CD8-positive, alpha-beta memory T cell (primary cell): ENCODE measurements at places on chromosomes 16 and 17.

DNA sequence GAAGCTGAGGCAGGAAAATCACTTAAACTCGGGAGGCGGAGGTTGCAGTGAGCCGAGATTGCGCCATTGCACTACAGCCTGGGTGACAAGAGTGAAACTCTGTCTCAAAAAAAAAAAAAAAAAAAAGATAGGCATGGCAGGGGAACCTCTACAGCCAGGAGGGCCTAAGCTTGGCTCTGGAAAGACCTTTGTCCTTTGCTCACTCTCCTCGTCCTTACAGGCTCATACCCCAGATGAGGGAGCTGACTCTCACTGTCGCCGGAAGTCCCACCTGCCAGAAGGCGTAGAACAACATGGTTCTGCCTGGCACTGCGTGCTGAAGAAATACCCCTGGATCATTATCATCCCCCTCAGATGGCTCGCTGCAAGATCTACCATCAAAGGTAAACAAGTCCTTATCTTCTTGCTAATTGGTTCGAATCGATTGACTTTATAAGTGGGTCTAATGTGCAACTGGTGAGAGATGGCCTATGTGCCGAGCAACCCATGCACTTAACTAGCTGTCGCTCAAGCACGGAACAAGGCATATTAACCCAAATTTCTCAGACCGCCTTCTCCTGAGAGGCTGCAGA, 29.7 kb downstream of the RTN4RL1 start:
- DNase-seq, result no peak

GRCh38 chr17:48416971-48417370, 13.0 kb downstream of the SKAP1 start:
- no peak for DNase-seq

DNA sequence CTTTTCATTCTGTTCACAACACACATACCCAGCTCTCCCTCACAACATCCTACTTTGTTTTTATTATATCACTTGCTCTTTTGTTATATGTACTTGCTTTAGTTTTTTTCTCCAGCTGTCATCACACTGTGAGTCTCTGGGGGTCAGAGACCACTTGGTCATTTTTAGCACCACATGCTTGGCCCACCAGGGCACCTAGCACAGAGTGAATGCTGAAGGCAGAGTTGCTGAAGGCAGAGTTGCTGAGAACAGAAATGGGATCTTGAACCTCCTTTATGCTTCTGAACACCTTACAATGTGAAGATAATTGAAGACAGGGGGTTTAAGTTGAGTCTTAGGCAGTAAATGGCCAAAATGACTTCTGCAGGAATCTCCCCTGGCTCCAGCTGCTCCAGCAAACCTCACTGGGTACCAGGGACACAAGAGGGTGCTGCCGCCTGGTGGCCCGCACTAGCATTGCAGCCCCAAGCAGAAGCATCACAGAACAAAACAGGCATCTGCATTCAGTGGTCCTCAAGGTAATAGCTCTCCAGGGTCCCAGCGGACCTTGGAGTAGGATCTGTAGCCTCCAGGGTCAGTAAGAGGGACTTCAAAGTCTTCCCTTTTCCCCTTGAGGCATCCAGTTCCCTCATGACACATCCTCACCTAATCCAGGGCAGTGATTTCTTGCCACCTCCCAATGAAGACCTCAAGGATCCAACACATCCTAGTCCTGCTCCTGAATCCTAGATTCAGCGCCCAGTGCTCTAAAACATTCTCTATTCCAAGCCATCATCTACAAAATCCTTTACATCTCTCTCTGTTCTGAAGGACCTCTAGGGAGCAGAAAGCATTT, 1972.6 kb downstream of the TP53TG3F start:
- no peak for DNase-seq

DNA sequence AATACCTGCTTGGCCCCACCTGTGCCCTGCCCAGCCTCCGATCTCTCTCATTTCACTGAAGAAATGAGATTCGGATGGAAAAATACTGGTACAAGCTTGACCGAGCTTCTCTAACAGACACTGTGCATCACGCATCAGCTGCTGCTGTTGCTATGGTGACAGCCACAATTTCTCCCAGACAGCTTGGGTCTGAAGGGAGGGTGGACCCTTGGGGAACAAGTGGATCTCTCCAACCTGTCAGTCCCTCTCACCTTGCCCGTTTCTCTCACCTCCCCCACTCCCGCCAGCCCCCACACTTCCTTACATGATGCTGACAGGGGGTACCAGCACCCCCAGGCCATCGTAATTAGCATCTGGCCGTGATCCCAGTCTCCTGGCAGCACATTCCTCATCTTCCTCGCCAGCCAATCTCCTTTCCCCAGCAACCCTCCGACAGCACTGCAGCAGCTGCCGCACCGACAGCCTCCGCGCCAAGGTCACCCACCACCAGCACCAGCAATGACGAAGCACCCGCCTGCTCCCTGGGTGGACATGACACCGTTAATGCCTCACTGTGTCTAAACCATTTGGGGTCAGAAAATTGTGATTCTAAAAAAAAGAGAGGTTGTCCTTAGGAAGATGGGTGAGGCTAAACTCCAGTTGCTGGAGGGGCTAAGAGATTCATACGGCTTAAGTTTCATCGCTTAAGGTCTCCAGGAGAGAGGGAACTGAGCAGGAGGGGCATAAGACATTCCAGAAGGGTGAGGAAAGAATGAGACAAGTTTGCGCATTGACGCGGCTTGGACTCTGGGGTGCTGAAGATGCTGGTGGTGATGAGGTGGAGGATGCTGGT, 58.6 kb upstream of the TNRC6A start:
- no peak for DNase-seq

- DNase-seq, result no peak
Observed at GRCh38 chr17:81261582-81262336, 22.6 kb downstream of the NDUFAF8 start.

DNA sequence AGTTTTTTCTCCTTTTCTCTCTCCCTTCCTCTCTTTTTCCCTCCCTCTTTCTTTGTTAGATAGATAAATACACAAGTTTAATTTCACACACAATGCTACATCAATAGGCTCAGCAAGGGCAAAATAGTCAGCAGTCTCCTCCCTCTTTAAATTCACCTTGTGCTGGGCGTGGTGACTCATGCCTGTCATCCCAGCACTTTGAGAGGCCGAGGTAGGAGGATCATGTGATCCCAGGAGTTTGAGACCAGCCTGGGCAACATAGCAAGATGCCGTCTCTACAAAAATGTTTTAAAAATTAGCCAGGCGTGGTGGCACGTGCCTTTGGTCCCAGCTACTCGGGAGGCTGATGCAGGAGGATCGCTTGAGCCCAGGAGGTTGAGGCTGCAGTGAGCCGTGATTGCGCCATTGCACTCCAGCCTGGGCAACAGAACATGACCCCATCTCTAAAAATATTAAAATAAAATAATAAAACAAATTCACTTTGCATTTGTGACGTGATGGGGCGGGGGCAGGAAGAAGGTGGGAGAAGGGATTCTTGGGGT, 27.4 kb downstream of the IL21R start:
- DNase-seq, result no peak

GRCh38 chr17:9239246-9239792, 218.0 kb downstream of the NTN1 start:
- DNase-seq, result no peak

GRCh38 chr16:273547-274421, 2.0 kb downstream of the RGS11 start:
- no peak for DNase-seq

DNA sequence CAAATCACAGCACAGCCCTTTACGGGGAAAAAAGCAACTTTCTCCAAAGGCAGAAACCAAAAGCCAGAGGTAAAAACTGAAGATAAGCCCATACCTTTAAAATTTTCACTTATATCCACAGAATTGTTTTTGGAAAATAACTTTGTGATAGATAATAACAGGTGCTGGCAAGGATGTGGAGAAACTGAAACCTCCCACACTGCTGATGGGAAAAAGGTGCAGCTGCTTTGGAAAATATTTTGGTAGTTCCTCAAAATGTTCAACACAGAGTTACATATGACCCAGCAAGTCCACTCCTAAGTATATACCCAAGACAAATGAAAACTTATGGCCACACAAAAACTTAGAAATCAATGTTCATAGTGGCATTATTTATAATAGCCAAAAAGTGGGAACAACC, 12.2 kb downstream of the EFTUD2 start:
- no peak for DNase-seq

DNA sequence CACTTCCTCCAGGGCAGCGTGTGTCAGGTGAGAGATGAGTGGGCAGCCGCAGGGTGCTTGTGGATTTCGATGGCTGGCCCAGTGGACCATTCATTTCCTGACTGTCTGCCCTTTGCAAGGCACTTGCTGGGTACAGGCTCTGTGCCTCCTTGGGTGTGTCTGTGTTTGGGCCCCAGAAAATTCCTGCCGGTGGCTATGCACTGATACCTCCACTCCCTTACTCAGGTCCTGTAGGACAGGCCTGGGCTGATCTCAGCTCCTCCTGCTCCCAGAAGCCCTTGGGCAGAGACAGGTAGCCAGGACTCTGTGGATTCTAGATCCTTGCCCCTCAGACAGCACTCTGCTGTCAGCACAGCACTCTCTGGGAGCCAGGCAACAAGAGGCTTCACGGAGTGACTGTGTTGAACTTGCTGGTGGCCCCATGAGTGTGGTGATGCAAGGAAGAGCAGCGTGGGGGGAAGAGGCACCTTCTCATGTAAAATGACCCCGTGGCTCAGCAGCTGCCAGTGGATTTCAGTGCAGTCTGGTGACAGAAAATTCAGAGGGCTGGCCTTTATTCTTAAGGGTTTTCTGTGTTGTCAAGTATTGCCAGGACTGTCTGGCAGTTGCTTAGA, 29.0 kb downstream of the PGS1 start:
- DNase-seq, result no peak

DNA sequence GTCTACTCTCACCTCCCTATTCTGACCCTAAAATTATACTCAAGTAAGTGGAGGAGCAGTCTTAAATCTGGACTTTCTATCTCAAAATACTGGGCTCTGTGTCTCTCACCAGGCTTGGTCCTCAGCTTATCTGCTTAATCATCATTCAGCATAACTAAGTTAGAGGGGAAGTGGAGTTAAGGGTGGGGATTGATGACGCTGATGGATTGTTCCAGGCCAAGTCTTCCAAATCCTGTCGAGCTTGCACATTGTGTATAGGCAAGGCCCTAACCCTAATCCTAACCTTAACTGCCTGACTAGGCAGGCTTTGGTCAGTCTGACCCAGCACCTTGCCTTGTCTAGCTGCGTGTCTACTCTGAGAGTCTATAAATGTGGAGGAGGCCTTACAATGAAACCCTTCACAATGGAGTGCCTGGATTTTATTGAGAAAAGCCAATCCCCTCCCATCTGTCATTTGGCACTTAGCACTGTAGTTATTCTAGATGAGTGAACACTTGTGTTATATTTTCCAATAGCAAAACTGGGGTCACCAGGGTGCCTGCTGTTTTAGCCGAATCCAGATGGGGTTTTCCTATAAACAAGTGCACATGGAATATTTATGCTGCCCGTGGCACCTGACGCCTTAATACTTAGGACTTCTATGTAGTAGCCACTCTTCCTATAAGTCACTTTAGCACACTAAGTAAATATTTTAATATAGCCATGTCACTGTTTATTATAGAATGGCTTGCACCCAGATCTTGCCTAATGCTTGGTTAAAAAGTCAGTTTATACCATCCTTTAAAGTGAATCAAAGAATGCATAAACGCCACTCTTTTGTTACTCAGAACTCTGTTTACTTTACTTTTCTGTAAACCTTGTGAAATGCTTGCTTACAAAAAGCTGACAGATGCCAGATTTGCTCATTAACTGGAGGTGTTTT, 193.2 kb upstream of the MYOCD start:
- DNase-seq, result no peak

DNA sequence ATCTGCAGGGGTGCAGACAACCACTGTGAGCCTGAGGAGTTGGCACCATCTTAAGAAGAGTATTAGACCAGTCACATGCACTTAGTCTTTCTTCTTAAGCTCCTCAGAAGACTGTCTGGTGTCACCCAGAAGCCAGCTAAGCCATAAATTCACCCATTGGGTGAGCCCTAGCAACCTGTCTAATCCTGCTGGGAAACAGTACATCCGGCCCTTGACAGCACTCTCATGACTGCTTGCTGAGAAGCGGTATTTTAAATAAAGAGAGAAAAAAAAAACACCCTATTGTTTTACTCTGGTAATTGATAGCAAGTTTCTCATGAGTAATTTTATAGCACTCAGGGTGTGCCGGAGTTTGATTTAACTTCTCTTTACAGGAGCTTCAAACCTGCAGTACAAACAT, 134.7 kb downstream of the SOX9 start:
- no peak for DNase-seq

- DNase-seq, result no peak
Observed at GRCh38 chr17:9009737-9010136, 11.6 kb upstream of the NTN1 start.

GRCh38 chr17:6496116-6496481, 51.8 kb downstream of the PIMREG start:
- no peak for DNase-seq

- DNase-seq, result no peak
Observed at GRCh38 chr16:69031877-69032301, 73.6 kb upstream of the HAS3 start.

GRCh38 chr16:81403601-81404391, 40.8 kb upstream of the CMIP start:
- DNase-seq, result peak; percentile 76

- peak; percentile 82 for DNase-seq
Observed at GRCh38 chr17:48012151-48012520, 25.5 kb downstream of the COPZ2 start.

- DNase-seq, result no peak
Observed at GRCh38 chr16:49854796-49855203, 1.1 kb downstream of the ZNF423 start.

DNA sequence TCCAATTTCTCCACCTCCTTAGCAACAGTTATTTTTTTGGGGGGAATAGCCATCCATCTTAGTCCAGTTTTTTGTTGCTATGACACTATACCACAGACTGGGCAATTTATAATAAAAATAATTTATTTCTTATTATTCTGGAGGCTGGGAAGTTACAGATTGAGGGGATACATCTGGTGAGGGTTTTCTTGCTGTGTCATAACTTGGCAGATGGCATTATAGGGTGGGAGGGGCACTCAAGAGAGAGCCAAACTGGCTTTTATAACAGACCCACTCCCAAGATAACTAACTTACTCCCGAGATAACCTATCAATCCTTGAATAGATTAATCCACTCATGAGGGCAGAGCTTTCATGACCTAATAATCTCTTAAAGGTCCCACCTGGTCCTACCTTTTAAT, 84.2 kb downstream of the ABCA8 start:
- DNase-seq, result no peak

- DNase-seq, result no peak
Observed at GRCh38 chr17:27755706-27756466, 44.4 kb downstream of the NOS2 start.

DNA sequence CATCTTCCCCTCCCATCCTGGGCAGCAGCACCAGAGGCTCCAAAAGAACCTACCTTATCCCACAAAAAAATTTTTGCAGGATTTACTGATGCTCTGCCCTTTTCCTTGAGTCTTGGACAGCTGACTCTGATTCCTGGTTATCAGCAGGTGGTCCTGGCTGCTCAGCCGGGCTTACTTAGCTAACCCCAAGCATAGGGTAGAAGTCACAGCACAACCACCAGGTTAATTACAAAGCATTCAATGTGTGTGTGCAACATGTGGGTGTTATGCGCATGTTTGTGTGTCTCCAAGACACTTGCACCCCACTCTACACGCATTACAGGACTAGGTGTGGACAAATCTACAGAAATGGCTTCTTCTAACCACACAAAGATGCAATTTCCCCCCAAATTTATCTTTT, 36.3 kb downstream of the PECAM1 start:
- no peak for DNase-seq
